HCT116 (cell line): ENCODE measurements at places on chromosomes 3 and 15. TPM values are rescaled to one million over a fixed set of nuclear protein-coding genes. Genes with fewer than 3 reads are reported as not detected.

Gene NANOGP8
- not detected for total RNA-seq

Gene KLHL40
- total RNA-seq: not detected

Gene ALS2CL
- total RNA-seq: 16.4 TPM

Gene AGBL1
- total RNA-seq: not detected

Gene CPLX3
- total RNA-seq: not detected

Gene UQCC5
- total RNA-seq: 14.1 TPM

DNA sequence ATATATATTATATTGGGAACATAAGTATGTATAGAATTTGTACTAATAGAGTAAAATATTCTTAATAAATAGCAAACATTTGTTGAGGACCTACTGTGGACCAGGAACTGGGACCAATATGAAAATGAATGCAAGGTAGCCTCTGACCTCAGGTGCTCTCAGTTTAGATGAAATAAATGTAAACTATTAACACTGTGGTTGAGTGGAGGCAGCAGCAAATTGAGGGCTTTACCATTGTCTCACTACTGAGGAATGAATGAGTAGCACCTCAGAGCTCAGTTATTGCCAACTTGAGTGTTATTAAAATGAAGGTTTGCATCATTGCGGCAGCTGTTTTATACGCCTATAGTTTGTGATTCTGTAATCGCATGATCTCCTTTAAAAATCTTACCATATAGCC is 90.9 kb upstream of the CGNL1 start:
- no peak for DNase-seq
- H3K36me3 ChIP-seq: peaks cover 4% of the 10 kb centered on the region; the same call in 1 of the 2 replicates
- no peak overlapping the region for H3K4me3 ChIP-seq
- no peaks in the 10 kb centered on the region for H3K4me1 ChIP-seq

DNA sequence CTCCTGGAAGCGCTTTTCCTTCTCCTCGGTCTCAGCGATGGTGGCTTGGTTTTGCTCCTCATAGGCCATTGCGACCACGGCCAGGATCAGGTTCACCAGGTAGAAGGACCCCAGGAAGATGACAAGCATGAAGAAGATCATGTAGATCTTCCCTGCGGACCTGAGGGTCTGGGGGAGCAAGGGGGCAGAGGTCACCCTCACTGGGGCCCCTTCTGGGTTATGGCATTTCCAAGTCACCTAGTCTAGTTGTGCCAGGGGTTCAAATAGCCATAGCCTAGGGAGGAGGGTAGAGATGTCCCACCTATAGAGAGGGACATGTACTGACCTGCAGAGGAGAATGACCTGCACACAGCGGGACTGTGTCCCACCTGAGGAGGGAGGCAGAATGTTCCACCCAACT is 43.5 kb downstream of the SCN5A start:
- no peak for DNase-seq
- H3K4me1 ChIP-seq: no peaks in the 10 kb centered on the region
- no peak overlapping the region for H3K27ac ChIP-seq
- no peaks in the 10 kb centered on the region for H3K36me3 ChIP-seq
- no peak overlapping the region for H3K4me3 ChIP-seq

DNA sequence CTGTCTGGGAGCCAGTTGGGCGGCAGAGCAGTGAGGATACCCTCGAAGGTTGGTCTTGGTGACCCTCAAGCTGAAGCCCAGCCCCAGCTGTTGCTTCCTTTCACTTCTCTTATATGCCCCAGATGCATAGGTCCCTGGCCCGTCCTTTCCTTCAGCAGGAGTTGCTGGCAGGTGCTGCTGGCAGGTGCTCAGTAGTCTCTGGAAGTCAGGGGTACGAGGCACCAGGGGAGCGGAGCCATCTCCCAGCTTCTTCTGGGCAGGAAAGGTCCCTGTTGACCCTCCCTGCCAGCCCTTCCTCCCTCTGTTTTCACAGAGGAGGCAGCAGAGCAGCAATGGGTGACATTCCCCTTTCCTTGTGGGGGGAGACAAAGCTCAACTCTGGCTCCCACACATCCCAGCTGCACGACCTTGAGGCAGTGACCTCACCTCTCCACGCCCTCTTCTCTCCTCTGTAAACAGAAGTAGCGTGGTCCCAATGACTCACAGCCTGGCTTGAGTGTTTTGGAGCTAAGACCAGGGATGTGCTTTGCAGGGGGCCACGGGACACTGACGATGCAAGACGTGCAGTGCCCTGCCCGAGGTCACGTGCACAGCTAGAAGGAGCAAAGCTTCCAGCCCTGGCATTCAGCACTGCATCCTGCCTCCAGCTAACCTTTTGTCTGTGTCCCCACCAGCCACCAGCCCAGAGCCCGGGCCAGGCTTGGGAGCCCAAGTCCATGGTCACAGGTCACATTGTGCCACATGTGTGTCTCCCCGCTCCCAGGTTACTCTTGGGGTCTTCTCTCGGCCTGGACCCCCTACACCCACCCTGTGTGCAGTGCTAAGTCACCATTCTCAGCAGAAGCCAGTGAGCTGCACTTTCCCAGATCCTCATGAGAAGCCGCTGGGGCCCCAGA is 49.7 kb downstream of the SLC6A6 start:
- peak overlapping the region; percentile 75 for H3K27ac ChIP-seq
- H3K4me1 ChIP-seq: peaks cover 32% of the 10 kb centered on the region
- H3K27me3 ChIP-seq: no peaks in the 10 kb centered on the region

DNA sequence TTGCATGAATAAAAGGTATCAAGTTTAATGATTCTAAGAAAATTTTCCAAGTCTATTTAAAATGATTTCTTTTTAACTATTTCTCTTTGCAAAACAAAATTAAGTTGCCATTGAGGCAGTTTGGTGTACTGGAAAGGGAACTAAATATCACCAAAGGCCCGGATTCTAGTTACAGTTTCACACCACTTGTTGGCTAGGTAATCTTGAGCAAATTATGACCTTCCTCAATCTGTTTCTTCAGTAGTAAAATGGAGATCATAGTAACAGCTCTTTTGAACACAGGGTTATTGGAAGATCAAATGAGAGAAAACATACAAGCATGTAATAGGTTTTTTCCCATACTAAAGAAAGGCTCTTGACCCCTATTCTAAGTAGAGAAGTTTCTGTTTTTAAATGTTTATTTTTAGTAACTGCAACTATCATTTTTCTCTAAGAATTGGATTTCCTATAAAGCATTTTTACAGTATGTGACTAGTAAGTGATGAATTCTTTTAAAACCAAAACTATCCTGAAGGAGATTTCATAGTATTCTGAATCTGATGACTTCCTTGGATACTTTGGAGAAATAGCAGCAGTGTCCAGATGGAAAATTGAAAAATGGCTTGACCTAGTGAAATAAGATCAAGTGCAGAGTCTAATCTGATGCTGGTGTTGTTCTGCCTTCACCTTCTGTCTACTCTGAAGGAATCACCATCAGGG is 15.7 kb downstream of the SCAANT1 start:
- H3K27me3 ChIP-seq: no peaks in the 10 kb centered on the region
- H3K27ac ChIP-seq: no peak overlapping the region
- no peak for DNase-seq
- H3K4me3 ChIP-seq: no peak overlapping the region
- H3K4me1 ChIP-seq: no peaks in the 10 kb centered on the region

DNA sequence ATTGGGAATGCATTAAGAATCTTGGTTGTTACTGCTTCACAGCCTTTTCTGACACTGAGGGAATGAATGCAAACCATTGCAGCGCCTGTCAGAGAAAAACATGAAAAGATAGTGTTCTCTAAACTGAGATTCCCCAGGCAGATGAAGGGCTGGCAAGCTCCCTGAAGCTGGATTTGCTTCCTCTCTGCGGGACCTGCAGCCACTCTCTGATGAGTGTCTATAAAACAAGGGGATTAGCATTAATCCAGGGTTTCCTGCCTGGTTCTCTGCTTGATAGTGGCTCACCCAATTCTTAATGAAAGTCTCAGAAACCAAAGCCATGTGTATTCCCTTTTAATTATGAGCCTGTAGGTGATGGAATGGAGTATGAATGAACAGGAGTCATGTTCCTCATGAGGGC is 344.3 kb upstream of the UMPS start:
- H3K27me3 ChIP-seq: peaks cover 95% of the 10 kb centered on the region
- H3K4me3 ChIP-seq: no peak overlapping the region
- no peak for DNase-seq
- no peak overlapping the region for H3K27ac ChIP-seq
- H3K4me1 ChIP-seq: no peaks in the 10 kb centered on the region

DNA sequence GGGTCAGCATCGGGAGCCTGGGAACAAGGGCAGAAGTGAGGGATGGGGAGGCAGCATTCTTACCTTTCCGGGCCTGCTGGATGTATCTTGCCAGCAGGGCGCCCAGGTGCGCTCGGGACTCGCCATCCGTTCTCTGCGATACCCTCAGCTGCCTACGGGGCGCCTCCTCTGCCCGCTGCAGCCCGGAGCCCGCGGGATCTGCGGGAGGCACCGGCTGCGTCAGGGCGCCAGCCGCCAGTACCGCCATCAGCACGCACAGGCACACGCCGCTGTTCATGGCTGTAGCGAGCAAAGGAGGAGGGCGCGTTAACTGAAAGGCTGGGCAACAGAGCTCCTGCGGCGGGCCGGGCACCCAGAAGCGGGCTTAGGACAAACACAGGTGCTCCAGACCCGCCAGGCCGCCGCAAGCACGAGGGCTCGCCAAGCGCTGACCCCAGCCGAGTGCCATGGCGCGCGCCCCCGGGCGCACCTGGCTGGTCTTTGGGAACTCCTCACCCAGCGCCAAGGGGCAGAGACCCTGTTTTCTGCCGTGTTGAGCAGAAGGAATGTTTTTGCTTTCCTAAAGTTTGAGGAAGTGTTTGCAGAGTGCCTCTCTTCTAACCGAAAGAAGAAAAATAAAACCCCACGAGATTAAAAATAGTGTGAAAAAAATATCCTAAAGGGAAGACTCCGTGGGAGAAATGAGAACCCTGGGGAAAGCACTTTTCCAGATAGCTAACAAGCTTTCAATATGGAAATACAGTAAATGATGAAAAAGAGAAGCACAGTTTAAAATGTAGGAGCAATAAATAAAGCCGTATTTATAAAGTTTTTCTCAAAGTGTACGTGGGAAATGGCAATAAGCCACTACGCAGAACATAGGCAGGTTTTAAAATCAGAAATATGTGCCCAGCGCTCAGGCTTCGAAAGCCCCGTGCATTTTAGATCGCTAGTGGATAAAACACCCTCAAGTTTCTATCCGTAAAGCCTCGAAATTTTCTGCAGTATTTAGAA is 2.3 kb downstream of the CCK start:
- H3K27me3 ChIP-seq: no peaks in the 10 kb centered on the region
- H3K27ac ChIP-seq: peak overlapping the region; percentile 18; the same call in 1 of the 2 replicates
- DNase-seq: peak; percentile 18

DNA sequence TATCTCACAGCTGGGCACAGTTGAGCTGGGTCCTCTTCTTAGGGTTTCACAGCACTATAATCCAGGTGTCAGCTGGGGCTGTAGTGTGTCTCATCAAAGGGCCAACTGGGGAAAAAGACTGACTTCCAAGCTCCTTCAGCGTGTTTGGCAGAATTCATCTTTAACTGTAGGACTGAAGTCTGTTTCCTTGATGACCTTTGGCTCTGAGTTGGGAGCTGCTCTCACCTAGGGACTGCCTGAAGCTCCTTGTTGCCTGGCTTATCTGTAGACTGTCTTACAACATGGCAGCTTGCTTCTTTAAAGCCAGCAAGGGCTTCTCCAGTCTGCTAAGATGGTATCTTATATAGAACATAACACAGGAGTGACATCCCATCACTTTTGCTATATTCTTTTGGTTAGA is 5.3 kb upstream of the VPS33B start:
- H3K27me3 ChIP-seq: no peaks in the 10 kb centered on the region
- H3K36me3 ChIP-seq: no peaks in the 10 kb centered on the region
- H3K4me1 ChIP-seq: peaks cover 10% of the 10 kb centered on the region
- no peak for DNase-seq

DNA sequence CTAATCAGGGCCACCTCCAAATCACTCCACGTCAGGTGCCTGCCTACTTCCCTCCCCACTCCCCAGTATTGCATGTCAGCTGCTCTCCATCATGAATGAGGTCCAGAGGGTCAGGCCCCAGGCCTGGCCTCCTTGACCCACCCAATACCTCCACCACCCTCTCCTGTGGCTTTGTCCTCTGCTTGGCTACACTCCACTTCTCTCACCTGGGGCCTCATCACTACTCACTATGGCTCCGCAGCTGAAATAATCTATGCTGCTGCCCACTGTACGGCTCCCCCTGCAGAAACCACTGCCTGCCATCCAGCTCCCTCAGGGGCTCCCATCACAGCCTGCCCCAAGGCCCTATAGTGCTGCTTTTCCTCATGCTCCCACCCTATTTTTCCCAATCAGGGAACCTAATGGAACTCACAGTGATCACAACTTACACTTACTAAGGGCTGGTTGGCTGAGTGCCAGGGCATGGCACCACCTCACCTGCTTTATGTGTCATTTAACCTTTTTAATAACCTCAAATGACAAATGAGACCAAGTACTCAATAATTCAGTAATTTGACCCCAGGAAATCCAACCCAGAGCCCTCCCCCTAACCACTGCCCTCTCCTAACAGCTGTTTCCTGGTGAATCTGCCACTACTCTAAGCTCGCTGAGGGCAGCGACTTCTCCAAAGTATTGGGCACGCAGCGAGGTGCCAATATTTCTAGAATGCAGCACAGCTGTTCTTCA is 2.3 kb downstream of the GORASP1 start:
- H3K36me3 ChIP-seq: peaks cover 3% of the 10 kb centered on the region; the same call in 1 of the 2 replicates
- no peak overlapping the region for H3K4me3 ChIP-seq
- no peak for DNase-seq
- peaks cover 16% of the 10 kb centered on the region for H3K4me1 ChIP-seq
- H3K27ac ChIP-seq: no peak overlapping the region

GRCh38 chr3:73490453-73491286 is 134.1 kb downstream of the PDZRN3 start:
- no peaks in the 10 kb centered on the region for H3K36me3 ChIP-seq
- no peaks in the 10 kb centered on the region for H3K4me1 ChIP-seq
- no peak overlapping the region for H3K27ac ChIP-seq

DNA sequence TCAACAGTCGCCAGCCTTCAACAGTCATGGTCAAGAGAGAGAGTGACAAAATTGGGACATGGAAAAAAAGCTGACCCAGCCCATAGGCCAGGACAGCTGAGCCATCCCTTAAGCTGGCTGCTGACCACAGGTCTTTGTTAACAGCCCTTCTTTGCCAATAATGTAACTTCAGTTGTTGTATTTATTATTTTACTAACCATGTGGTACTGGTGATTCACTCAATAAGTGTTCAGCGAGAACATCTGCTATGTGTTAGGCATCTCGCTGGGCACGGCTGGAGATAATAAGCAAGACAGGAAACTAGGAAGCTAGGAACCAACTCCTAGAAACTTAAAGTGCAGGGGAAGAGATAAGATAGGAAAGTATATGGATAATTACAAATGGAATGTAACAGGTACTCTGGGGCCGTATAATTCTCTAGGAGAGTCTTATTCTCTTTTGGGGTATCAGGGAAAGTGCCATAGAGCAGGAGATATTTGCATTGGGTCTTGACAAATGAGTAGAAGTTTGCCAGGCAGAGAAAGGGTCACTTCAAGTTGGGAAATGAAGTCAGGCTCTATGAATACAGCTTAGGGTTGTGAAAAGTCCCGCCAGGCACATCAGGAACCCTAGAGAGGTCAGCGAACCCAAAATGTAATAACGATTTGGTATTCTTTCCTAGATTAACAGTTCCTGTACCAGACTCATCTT is 84.0 kb upstream of the TRA2B start:
- H3K4me1 ChIP-seq: no peaks in the 10 kb centered on the region
- H3K27me3 ChIP-seq: no peaks in the 10 kb centered on the region
- no peak overlapping the region for H3K4me3 ChIP-seq
